ENCODE measurements at places on chromosomes 3 and 15. TPM values are rescaled to one million over a fixed set of nuclear protein-coding genes. Genes with fewer than 3 reads are reported as not detected.

DNA sequence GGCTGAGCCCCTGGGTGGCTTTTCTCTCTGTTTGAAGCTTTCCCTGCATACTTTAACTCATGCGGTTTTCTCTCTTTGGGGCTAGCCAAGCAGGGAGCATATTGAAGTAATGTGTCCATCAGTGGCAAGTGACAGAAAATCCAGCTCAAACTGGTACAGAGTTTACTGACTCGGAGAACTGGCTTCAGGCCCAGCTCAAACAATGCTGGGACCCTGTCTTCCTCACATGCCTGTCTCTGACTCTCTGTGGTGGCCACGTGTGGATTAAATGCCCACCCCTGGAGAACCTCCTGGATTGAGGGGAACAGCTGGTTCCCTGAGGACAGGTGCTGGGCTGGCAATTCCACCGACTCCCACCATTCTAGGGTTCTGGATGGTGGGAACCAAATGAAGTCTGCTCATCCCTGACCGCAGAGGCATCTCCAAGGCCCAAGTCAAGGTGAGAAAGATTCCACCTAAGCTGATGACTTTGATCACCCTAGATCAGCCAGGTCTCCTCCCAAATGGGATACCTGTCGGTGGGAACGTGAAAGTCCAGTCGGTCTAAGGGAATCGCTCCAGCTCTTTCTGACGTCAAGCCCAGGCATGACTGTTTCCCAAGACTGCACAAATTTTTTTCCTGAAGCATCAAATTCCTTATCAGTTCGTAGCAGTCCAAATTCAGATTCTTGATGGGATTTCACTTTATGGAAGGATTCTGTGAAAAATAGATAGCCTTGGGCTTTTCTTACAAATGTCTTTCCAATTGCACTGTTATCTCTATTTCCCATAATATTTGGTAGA lies 16.3 kb upstream of the HDAC11 start:
- DNase-seq: no peak

DNA sequence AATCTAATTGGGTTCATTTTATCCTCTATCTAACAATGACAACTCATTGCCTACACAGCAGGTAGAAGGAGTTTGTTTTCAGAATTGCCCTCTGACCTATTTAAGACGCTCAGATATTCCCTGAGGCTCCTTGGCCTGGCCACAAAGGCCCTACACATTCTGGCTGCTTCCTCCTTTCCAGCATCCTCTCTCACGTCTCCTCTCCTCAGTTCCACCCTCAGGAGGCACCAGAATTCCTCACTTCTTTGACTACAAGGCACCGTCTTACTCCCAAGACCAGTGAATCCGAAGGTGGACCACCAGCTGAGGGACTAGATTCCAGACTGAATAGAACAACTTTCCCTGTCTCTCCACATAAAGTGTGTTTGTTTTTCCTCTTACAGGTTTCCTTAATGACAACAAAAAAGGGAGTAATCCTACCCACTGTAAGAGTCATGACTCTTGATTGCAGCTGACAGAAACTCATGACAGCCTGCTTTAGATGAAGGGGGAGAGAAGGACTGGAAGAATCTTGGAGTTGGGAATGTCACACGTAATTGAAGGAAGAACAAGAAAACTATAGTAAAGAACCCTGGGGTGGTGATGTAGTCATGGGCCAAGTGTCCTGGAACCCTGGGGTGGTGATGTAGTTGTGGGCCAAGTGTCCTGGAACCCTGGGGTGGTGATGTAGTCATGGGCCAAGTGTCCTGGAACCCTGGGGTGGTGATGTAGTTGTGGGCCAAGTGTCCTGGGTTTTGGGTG lies 22.0 kb upstream of the MUC20 start:
- DNase-seq: no peak

DNA sequence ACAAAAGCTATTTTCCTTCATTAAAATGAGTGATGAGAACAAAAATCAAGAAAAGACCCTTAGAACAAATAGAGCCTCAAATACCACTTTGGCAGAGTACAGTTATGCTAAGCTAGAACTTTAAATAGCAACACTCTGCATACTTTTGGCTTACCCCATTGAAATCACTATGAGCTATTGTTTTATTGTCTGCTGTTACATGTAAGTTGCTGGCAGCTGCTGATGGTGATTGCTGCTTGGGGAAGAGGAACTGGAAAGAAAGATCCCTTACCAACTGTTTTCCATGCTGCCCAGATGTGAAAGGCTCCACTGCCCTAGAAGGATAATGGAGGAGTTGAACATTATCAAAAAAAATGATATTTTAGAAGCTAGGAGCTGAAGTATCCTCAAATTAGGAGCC lies 135.4 kb downstream of the SYNPR start:
- no peak for DNase-seq

GRCh38 chr3:154236331-154236730 lies 88.0 kb downstream of the DHX36 start:
- no peak for DNase-seq

- DNase-seq: no peak
Observed at GRCh38 chr3:132605374-132605792, 8.3 kb downstream of the ACKR4 start.

DNA sequence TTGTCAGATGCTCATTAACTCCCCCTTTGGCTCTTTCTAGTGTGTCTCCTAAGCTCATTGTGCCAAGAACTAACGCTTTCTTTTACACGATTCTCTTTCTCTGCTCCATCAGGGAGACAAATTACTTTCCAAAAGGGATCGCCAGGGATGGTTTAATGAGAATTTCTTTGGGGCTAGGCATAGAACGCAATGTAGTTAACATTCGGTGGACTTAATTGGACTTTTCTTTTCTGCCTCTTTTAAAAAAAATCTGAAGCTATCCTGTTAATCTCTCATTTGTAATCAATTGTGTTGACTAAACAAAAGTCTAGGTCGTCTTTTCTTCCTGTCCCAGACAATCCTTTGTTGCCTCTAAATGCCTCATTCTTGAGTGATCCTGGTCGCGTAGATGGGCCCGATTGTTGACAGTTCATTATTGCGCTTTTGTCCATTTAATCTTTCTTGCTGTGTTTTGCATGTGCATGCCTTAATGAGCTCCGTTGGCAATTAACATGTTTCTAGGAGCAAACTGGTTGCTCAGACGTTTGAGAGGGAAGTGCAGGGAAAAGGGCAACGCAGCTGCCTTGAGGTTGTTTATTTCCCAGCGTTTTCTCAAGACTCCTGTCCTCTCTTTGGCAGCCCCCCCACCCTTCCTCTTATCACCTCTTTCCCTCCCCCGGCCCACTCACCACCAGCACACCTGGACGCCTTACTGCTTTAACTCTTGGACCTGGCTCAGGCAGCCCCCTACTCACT lies 7.8 kb downstream of the FEZF2 start:
- DNase-seq: no peak

GRCh38 chr3:59531066-59531745 lies 481.4 kb upstream of the CFAP20DC start:
- DNase-seq: no peak

- no peak for DNase-seq
Observed at GRCh38 chr15:77192451-77192850, 121.5 kb upstream of the TSPAN3 start.

DNA sequence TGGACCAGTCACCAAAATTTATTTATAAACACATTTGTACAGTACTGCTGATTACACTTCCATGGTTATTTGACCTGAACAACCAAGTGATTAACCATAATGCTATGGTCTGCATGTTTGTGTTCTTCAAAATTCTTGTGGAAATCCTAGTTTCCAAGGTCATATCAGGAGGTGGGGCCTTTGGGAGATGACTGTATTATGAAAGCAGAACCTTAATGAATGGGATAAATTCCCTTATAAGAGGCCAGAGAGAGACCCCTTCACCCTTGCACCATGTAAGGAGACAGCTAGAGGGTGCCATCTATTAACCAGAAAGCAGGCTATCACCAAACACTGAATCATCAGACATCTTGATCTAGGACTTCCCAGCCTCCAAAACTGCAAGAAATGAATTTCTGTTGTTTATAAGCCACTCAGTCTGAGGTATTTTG lies 1.9 kb downstream of the SCAPER start:
- DNase-seq: no peak

DNA sequence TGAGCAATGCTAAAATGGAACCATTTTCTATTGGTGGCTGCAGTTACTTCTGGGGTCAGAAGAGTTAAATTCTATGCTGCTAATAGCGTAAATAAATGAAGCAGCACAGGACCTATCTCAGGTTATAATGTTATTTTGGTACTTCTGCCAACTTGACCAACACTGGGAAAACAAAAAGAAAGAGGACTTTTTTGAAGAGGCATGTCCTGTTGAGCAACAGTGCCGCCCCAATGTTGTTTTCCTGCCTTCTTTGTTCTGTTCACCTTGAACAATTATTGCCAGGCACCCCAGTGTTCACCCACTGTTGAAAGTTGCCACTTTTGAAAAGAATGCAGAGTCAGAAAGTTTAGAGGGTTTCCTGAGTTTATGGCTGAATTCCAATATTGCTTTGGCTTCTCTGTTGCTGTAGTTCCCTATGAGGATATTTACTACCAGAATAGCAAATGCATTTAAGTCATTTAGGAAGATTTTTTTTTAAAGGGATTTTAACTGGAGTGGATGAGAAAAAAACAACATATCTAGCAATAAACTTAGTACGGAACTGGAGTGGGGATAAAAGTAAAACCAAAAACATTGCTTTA lies 679.0 kb upstream of the DPPA4 start:
- no peak for DNase-seq

DNA sequence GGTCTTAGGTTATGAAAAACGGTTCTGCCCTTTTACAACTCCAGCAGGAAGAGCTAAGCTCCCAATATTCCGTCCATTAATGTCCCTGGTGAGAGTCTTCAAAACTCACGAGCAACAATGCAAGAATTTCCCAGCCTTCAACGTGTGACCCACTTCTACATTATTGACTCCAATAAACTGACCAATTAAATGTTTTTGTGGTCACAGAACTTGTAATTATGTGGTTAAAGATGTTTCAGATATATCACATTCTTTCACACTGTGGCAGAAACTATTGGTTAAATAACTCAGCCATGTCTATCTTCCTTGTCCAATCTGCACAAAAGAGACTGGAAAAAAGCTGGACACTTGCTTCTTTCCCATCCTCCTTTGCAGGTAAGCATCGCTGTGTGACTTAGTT lies 286.6 kb upstream of the ADAMTS9 start:
- no peak for DNase-seq

DNA sequence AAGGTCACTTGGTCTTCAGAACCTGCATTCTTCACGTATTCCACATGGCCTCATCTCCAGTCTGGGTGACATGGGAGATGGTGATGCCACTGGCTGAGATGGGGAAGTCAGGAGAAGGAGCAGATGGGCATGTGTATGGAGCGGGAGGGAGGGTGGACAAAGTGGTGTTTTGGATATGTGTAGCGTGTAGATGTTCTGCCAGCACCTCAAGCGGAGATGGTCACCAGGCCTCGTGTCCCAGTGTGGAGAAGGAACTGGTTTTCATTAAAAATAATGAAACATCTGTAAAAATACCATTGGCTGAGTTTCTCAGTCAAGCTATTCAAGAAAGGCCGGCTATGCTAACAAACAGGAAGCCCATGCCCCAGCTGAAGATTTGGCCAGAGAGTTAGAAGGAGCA lies 26.2 kb downstream of the LARP6 start:
- no peak for DNase-seq

DNA sequence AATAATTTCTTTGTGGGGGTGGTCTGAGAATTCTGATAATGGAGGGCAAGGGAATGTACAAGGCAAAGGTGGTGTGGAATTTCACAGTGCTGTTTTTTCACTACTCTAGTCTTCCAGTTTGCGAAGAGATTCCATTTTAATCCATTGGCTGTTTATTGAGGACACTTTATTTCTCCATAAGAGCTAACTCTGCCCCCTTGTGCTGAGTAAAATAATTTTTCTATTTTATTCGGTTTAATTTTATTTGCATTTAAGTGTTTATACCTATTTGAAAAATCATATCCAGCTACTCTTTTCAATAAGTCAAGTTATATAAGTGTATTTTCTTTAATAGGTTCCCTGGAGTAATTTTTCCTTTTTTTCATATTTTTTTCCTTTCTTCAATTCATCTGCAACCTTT lies 840.1 kb downstream of the TUSC7 start:
- DNase-seq: no peak

GRCh38 chr3:39282057-39282456 lies 2.2 kb upstream of the CX3CR1 start:
- no peak for DNase-seq

GRCh38 chr3:15882577-15882976 lies 84.8 kb upstream of the ANKRD28 start:
- DNase-seq: no peak

- no peak for DNase-seq
Observed at GRCh38 chr3:131458653-131459052, 44.1 kb downstream of the MRPL3 start.

GRCh38 chr3:128488991-128489673 lies 3.9 kb downstream of the GATA2 start:
- DNase-seq: no peak

DNA sequence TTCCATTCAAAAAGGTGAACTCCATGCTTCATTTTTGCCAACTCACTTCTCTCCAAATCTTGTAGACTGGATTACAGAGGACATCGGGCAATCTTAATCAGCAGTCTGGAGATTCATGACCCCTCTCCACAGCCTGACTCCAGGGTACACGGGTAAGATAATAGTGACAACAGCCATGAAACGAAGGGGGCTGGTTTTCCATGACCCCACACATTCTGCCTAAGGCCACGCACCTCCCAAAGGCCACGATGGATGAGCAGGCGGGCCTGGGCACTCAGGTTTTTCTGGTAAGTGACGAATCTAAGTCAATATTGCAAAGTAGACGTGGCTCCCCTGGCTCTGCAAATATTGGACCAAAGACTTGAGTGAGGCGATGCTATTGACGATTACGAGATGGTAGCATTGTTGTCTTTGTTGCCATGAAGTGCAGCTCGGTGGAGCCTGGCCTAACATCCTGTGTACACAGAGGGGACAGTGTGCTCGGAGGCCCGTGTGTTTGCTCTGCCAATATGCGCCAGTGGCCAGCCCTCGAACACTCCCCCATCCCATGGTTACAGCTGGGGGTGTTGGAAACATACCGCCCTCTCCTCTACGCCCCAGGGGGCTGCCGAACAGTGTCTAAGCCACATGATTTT lies 119.1 kb downstream of the OPA1 start:
- DNase-seq: no peak

- no peak for DNase-seq
Observed at GRCh38 chr3:71389911-71390573, 193.5 kb downstream of the FOXP1 start.

DNA sequence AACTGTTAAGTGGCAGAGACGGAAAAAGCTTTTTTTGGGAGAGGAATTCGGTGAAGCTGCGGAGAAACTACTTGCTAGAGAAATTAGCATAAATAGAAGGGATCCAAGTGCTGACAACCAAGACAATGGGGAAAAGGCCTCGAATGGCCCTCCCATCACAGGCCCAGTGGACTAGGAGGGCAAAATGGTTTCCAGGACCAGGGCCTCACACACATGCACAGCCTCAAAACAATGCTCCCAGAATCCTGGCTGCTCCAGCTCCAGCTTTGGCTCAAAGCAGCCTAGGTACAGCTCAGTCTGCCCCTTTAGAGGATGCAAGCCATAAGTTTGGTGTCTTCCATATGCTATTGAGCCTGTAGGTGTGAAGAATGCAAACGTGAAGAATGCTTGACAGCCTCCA lies 388.2 kb downstream of the OTOL1 start:
- DNase-seq: no peak

Gene TF
- 2.5 TPM for total RNA-seq

Gene TRH
- total RNA-seq: 1.1 TPM

Gene MRPL3
- 112 TPM for total RNA-seq

Gene COL8A1
- total RNA-seq: 0.62 TPM

Gene IL17RB
- 2.2 TPM for total RNA-seq

Gene ETFA
- 66.3 TPM for total RNA-seq

Gene RFC4
- 29.8 TPM for total RNA-seq

Gene PLA2G4F
- total RNA-seq: not detected

Gene CCR9
- 0.16 TPM for total RNA-seq

All from occipital lobe (tissue), 3 donors.